ENCODE measurements at places on chromosomes 2 and 18.

DNA sequence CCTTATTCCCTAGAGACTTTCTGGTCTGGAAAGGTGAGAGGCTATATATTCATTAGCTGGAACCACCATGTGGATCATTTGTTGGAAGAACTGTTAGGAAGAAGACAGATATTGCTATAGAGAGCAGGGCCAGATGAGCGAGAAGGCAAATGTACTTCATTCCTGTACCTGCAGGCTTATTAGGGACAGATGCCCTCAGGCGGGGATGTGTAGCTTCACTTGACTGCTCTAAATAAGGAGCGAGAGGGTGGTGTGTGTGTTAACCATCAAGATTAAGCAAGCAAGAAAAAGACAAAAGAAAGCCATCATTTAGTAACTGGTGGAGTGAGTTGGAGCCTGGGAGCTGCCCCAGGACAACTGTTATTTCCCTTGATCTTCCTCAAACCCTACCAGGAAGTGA, 36.4 kb downstream of the NEDD4L start:
- DNase-seq = no peak

DNA sequence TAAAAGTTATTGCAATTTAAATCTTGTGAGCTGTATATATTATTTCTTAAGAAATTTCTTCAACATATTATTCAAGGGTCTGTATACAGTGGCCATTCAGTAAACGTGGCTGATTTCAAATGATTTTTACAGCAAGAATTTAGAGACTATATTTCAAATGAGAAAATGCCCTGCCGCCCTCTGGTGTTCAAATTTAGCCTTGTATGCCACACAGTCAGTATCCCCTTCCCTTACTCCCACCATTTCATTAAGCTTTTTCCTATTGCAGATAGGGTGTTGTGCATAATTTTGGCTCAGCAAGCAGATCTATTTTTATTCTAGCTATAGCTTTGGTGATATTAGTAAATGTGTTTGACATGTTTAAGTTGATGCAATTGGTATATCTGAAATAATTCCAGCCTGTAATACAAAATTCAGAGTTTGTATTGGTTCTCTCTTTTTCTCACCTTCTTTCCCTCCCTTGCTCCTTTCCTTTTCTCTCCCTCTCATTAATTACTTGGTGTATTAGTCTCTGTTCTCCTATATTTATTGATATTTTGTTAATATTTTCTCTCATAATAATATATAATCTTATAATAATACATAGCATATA, 22.8 kb upstream of the SCN7A start:
- peak; percentile 10 for DNase-seq

GRCh38 chr2:20104900-20105545, 53.6 kb upstream of the LAPTM4A start:
- no peak for DNase-seq

DNA sequence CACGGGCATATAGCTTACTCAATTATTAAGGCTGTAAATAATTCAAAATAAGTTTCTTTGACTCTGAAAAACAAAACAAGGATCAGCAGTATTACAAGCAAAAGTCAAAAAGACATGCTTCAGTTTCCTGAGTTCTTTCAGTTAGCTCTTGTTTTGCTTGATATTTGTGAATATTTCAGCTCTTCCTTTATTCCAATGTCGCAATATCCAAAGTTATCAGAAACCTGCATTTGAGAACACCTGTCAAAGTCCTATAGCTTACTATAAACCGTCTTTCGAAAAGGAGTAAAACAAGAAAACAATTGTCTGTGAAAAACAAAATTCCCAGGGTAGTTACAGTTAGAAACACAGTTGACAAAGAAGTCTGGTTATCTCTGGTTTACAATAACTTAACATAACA, 14.7 kb downstream of the CYP27A1 start:
- DNase-seq = no peak

- no peak for DNase-seq
Measured at GRCh38 chr2:144683107-144683753, 163.3 kb upstream of the ZEB2 start.

DNA sequence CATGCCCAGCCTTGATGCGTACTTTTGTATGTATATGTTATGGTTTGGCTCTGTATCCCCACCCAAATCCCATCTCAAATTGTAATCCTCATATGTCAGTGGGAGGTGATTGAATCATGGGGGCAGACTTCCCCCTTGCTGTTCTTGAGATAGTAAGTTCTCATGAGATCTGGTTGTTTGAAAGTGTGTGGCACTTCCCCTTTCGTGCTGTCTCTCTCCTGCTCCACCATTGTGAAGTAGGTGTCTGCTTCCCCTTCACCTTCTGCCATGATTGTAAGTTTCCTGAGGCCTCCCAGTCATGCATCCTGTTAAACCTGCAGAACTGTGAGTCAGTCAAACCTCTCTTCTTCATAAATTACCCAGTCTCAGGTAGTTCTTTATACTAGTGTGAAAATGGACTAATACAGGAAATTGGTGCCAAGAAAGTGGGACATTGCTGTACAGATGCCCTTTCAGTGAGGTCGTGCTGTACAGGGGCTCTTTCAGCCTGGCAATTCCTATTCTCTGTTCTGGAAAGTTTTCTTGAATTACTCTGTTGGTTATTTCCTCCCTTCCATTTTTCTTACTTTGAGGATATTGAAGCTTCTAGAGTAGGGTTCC, 38.2 kb downstream of the KCMF1 start:
- no peak for DNase-seq

GRCh38 chr2:28134262-28134812, 243.8 kb downstream of the BABAM2 start:
- DNase-seq = peak; percentile 10

- DNase-seq = no peak
Measured at GRCh38 chr2:224333726-224334482, 68.0 kb downstream of the FAM124B start.

- no peak for DNase-seq
Measured at GRCh38 chr2:201174687-201175086, 8.3 kb upstream of the CASP10 start.

- DNase-seq = no peak
Measured at GRCh38 chr2:85215448-85216401, 82.5 kb downstream of the TCF7L1 start.

Data from NCI-H226 (cell line).